ENCODE measurements at places on chromosomes 2 and 18. TPM values are rescaled to one million over a fixed set of nuclear protein-coding genes. Genes with fewer than 3 reads are reported as not detected.

The NT5C1B gene
- total RNA-seq: not detected

DNA sequence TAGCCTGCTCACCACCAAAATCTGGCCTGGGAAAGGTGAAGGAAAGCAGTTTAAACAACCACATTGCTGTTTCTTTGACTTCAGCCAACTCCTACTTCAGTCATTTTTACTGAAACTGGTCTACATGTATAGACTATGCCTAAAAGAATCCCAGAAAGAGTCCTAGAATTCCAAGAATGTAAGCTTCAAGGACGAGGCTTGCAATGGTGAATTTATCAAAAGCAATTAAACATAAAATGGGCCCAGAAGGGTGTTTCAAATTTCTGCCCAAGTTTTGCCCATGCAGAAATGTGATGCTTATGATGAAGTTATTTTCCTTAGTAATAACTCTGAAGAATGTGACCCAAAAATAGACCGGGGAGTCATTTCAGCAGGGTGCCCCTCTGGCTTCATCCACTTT lies 16.6 kb downstream of the EN1 start:
- no peak for DNase-seq

DNA sequence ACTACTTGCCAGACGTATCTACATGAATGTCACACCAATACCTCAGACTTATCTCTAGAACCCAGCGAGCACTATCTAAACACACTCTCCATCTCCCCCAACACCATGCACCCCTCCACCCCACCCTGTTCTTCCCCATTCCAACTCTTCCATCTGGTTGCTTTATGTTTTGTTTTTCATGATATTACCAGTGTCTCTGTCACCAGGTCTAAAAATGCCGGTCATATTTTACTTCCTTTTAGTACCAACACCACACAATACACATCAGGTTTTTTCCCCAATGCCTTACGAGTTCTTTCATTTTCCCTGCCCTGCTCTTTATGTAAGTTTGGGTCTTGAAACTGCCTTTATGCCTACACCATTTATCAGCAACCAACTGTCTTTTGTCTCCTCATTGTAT lies 10.2 kb upstream of the ITGA4 start:
- no peak for DNase-seq

GRCh38 chr2:198096002-198096401 lies 291.6 kb downstream of the PLCL1 start:
- no peak for DNase-seq

DNA sequence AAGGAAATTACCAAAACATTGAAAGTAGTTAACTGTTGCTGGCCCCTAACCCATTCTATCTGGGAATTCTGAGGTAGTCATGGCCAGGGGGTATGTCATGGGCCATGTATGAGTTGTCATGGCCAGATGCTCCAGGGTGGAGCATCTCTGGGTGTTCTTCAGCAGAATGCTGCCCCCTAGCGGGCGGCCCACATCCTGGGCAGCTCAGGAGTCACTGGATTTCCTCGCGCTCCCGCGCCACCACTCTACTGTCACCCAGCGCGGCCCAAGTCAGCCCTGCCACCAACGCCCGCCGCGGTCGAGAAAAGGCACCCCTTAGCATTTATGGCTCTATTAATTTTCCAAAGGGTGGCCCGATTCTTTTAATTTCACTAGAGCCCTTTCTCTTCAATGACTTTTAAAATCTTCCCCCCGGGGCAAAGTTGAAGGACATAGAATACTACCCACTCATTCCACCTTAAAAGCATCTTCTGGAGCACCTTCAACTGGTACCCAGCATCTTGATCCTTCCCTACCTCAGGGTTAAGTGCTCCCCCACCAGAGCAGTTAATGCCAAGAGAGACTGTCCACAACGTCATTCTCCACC lies 41.6 kb downstream of the PKDCC start:
- peak; percentile 79 for DNase-seq

GRCh38 chr2:61620244-61621159 lies 82.3 kb upstream of the XPO1 start:
- DNase-seq: peak; percentile 62

DNA sequence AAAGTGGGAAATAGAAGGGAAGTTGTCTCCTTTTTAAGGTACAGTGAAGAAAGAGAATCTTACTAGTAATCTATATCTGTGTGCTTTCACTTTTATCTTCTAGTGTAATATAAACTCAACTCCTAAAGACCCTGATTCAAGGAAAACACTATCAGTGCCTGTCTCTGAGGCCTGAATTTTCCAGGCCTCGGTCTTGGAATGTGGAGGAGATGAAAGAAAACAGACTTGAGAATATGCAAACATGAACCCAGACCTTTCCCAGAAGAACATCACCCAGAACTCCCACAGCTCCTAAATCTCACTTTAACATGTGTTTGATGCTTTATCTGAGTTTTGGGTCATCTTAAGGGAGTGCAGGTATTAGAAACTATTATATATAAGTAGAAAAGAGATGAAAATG lies 51.8 kb downstream of the EPB41L5 start:
- no peak for DNase-seq

- DNase-seq: peak; percentile 65
Measured at GRCh38 chr18:58310517-58310916, 266.5 kb downstream of the NEDD4L start.

DNA sequence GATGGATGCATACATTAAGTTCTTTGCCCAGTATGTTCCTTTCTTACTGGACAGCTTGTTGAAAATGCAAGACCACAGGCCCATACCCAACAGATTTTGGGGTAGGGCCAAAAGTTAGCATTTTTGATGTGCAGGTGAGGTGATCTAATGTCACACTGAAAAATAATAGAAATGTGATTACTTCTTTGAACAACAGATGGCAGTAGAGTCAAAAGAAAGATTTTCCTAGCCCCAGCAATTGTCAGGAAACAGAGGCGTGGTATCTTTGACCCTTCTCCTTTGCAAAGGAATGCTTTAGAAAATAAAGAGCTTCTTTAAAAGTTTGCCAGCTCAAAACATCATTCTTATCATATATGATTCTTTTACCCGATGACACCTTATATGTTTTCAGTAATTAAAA lies 343.6 kb upstream of the SYT4 start:
- peak; percentile 50 for DNase-seq

DNA sequence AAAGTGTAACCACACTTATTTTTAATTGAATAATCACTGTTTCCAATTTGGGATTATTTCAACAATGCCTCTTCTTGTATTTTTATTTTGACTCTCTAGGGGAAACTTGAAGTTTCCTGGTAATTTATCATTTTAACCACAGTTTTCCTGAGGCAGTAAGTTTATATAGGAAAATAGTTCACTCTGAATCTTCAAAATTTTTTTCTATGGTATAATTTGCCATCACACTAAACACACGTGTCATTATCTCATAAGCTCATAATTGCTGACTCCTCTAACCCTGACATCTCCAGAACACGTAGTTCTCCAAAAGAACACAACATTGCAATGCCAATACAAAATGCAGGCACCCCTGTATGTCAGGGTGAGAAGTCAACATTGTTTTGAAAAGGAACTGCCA lies 102.2 kb upstream of the FZD7 start:
- DNase-seq: no peak

DNA sequence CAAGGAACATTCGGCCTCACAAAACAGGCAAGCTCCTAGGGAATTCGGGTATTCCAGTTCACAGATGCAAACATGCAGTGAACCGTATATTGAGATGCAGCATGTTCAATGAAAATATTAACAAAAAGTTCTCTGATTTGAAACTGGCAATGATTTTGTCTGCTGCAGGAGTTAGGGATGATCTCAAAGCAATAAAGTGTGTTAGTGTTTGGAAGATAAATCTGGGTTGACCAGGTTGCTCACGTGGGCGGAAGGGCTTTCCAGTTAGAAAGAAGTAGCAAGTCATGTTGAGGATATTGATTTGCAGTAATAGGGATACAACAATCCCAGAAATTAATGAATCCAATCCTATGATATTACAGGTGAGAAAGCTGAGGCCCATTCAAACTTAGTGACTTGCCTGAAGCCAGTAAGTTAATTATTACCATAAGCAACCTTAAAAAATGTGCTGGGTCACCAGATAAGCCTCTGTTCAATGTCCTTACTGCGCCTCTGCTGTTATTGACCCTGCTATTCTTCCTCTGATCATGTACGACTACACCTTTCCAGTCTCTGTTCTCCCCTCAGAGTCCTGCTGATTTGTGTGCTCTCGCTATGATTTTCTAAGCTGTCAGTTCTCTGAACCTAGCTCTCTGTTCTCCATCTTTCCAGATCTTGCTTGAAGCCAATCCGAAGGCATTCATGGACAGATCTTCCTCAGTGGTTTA lies 370.8 kb downstream of the DSEL start:
- DNase-seq: no peak

All from dermis blood vessel endothelial cell (primary cell).